ENCODE measurements at places on chromosomes 16 and 17.
A peak's percentile ranks its signal among the peaks of the same experiment; 100 is the strongest.

DNA sequence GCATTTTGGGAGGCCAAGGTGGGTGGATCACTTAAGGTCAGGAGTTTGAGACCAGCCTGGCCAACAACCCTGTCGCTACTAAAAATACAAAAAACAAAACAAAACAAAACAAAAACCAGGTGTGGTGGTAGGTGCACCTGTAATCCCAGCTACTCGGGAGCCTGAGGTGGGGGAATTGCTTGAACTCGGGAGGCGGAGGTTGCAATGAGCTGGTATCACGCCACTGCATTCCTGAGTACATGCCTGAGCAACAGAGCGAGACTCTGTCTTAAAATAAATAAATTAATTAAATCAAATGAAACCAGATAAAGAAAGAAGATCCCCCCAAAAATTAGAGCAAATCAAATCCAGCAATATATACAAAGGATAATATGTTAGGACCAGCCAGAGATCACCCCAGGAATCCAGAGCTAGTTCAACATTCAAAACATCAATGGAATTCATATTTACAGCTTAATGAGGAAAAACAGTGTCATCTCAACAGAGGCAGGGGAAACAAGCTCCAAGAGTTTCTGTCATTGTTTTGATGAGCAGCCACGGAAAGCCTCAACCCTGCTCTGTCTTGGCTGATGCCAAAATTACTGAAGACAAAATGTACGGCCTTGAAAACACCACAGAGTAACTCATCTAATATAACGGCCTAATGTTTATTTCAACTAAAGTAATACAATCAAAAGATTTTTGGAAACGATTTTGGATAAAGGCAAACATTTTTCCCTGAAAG lies 3.7 kb downstream of the PEMT start:
- DNase-seq, result no peak

DNA sequence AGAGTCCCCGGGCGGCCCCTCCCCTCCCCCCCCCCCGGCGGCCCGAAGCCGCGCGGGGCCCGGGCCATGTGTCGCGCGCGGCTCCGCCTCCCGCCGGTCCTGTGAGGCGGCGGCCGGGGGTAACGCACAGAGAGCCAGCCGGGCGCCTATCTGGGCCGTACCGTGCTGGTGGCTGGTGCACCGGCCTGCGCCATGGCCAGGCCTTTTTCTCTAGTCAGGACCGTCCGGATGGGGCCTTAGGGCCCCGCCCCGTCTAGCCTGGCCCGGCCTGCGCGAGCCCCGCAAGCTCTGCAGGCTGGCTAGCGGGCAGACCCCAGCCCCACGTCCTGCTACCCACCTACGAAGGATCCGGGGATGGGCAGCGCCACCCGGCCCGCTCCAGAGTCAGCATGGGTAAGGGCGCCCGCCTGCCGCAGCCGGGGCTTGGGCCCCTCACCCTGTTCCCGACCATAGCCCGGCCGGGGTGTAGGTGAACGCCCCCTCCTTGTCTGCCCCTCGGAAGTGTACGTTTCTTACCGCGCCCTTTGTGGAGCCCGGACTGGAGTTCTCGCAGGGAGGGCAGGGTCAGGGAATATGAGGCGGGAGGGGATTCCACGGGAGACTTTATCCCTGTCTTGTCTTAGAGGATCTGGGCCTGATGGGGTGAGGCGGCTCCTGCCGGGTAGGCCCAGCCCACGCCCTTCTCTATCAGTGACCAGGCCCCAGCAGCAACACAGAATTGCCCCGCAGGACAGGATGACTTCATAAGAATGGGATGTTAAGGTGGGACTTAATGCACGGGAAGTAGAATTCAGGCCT lies at the start of gene CENPT:
Gene CENPT, minus strand, starts transcription at position 630 of the 798 bp plus-strand sequence. CDS start 13,834 bp downstream, outside the sequence.
- DNase-seq, result peak; percentile 50

GRCh38 chr16:75301804-75302203 lies 50.4 kb upstream of the BCAR1 start:
- no peak for DNase-seq

- no peak for DNase-seq
Measured at GRCh38 chr16:55297910-55298479, 26.0 kb upstream of the IRX6 start.

DNA sequence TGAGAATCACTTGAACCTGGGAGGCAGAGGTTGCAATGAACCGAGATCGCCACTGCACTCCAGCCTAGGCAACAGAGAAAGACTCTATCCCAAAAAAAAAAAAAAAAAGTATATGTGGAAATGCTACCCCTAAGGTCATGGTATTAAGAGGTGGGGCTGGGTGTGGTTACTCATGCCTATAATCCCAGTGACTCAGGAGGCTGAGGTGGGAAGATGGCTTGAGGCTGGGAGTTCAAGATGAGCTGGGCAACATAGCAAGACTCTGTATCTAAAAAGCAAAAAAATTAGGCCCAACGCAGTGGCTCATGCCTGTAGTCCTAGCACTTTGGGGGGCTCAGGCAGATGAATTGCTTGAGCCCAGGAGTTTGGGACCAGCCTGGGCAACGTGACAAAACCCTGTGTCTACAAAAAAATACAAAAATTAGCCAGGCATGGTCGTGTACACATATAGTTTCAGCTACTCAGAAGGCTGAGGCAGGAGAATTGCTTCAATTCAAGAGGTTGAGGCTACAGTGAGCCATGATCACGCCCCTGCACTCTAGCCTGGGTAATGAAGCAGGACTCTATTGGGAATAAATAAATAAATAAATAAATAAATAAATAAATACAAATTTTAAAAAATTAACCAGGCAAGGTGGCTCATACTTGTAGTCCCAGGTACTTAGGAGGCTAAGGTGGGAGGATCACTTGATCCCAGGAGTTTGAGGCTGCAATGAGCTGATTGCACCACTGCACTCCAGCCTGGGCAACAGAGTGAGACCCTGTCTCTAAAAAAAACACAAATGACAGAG lies 32.3 kb upstream of the NUFIP2 start:
- DNase-seq, result no peak

DNA sequence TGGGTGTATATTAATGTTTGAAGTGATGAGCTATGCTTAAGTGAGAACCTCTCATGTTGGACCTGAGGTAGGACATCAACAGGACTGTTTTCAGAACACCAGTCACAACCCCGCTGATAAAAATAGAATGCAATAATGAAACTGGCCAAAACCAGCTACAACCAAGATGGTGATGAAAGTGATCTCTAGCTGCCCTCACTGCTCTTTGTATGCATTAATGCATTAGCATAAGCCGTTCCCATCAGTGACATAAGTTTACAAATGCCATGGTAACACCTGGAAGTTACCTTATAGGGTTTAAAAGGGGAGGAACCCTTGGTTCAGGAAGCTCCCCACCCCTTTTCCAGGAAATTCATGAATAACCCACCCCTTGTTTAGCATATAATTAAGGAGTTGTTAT lies 672.5 kb upstream of the EEF2KMT start:
- no peak for DNase-seq

- DNase-seq, result no peak
Measured at GRCh38 chr17:77786740-77787505, 171.6 kb upstream of the TNRC6C start.

- DNase-seq, result no peak
Measured at GRCh38 chr17:40726919-40727318, 23.4 kb upstream of the KRT24 start.

- DNase-seq, result no peak
Measured at GRCh38 chr17:6231886-6232731, 161.9 kb downstream of the WSCD1 start.
